Activated CD4-positive, alpha-beta memory T cell treated with anti-CD3 and anti-CD28 coated beads, Interleukin-2, amount 10 ng/mL, durations not matched to agents 7 days and 5 days (primary cell): ENCODE measurements at places on chromosomes 16 and 17. TPM values are rescaled to one million over a fixed set of nuclear protein-coding genes. Genes with fewer than 3 reads are reported as not detected.

DNA sequence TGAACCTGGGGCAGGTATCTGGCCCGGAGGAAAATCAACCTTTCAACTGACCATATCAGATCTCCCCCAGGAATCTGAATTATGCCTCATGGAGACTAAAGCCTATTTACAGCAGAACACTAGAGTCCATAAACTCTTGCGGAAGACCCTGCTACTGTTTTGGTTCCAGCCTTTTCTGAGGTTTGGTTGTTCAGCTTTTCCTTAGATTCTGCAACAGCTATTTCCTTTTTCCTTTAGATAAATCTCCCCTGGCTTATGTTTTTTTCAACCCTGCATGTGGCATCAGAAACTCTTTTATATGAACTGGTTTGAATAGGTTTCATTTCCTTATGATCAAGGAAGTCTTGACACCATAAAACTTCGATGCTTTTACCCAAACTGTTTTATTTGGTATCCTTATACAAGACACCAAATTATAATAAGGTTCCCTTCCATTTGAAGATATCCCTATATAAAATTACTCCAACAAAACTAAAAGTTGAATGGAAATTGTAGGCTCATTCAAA, 13.1 kb downstream of the SPOP start:
- H3K4me3 ChIP-seq, result no peak overlapping the region
- H3K4me1 ChIP-seq, result peaks cover 18% of the 10 kb centered on the region
- H3K27ac ChIP-seq, result no peak overlapping the region
- no peak for DNase-seq
- no peaks in the 10 kb centered on the region for H3K27me3 ChIP-seq
- peaks cover 29% of the 10 kb centered on the region for H3K36me3 ChIP-seq

The OTOP2 gene
- not detected for total RNA-seq

The CA7 gene
- not detected for total RNA-seq

GRCh38 chr16:57732037-57732436, 3.5 kb upstream of the KATNB1 start:
- H3K27ac ChIP-seq, result no peak overlapping the region
- DNase-seq, result no peak
- peaks cover 19% of the 10 kb centered on the region for H3K36me3 ChIP-seq

GRCh38 chr17:39852239-39852638, 11.9 kb downstream of the IKZF3 start:
- DNase-seq, result no peak
- H3K36me3 ChIP-seq, result peaks cover 14% of the 10 kb centered on the region
- H3K27ac ChIP-seq, result no peak overlapping the region
- peak overlapping the region; percentile 2 for H3K4me3 ChIP-seq

DNA sequence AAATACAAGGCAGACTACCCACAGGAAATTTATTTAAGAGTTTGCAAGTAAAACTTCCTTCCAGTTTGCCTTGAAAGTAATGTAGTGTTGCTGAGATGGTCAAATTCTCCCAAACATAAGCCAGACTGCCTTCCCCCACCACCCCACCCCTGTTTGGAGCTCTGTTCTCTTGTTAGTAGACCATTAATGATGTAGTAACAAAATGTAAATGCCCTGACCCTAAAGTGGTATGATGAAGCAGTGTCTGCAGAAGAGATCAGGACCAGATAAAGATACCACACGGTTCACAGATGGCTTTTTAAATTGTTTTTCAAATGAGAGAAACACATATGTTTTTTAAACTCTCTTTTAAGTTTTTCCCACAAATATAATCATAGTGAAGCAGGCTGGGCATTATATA, 136.4 kb upstream of the TMEM97 start:
- H3K27me3 ChIP-seq, result no peaks in the 10 kb centered on the region
- H3K36me3 ChIP-seq, result peaks cover 13% of the 10 kb centered on the region
- no peak overlapping the region for H3K4me3 ChIP-seq

DNA sequence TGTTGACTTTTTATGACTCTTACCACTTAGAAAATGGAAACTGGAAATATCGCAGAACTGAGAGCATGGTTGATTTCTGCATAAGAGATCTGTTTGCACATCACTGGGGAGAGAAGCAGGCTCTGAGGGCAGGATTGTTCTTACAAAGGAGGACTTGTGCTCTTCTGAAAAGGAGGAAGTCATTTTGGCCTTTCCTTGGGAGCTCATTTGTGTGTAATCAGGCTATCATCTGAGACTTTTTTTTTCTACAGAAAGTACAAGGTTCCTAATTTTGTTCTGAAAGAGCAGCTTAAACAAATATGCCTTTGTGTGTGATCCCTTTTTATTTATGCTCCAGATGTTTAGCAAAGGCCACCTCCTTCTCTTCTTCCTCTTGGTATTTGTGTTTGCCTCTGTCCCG, 145.7 kb upstream of the CACNG5 start:
- peaks cover 57% of the 10 kb centered on the region for H3K36me3 ChIP-seq
- peaks cover 33% of the 10 kb centered on the region for H3K4me1 ChIP-seq
- no peak overlapping the region for H3K27ac ChIP-seq
- H3K4me3 ChIP-seq, result no peak overlapping the region
- no peaks in the 10 kb centered on the region for H3K27me3 ChIP-seq

The BIRC5 gene
- total RNA-seq, result 86.1 TPM

The DLX4 gene
- 0.28 TPM for total RNA-seq

DNA sequence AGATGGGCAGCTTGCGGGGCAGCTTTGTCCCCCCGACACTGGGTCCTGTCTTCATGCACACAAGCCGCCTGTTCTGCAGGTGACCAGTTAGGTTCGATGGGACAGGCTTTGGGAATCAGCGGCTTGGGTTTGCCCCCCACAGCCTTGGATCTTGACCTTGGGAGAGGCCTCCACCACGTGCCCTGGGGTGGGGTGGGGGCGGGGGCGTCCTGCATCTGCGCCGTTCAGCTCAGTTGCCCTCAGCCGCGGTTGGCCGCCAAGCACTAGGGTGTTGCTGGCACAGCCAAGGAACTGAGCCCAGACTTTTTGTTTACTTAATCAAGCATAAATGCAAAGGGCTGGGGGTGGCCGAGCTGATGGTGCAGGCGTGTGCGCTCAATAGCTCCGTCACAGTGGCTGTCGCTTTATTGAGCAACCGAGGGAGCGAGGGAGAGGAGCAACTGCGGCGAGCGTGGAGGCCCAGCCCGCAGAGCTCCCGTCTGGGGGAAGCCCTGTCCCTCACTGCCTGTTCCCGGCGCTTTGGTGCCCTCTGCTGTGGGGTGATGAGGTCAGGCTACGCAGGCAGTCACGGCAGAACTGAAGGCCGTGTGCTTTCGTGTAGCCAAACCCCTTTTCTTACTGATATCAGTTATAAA, 33.9 kb downstream of the JPH3 start:
- H3K4me1 ChIP-seq, result peaks cover 12% of the 10 kb centered on the region
- no peak overlapping the region for H3K27ac ChIP-seq
- H3K27me3 ChIP-seq, result peaks cover 15% of the 10 kb centered on the region
- H3K36me3 ChIP-seq, result no peaks in the 10 kb centered on the region
- peak overlapping the region; percentile 43 for H3K4me3 ChIP-seq

DNA sequence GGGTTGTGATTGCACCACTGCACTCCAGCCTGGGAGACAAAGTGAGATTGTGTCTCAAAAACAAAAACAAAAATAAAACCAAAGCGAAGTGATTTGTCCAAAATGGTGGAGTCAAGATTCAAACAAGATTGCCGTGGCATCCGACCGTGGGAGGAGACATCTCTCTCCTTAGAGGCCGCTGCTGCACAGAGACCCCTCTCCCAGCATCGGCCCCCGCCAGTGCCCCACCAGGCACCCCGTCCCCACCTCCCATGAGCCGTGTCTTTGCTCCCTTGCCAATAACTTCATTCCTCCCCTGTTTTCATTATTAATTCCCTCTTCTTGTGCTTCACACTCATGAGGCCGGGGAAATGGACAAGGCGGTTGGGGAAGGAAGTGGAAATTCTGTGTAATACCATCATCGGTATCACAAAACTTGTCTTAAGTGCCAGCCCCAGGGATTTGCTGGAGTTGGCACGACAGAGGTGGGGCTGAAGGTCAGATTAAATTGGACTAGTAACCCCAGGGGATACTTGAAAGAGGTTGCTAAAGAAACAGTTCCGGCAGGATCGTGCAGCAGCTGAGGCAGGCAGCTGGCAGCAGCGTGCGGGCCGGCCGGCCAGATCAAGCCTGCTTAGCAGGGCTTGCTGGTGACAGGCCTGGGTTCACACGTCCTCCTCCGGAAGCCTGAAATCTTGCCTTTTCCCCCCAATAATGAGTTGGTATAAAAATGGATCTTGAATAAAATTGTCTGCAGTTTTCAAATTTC, 66.8 kb downstream of the RTN4RL1 start:
- no peak overlapping the region for H3K27ac ChIP-seq
- no peaks in the 10 kb centered on the region for H3K4me1 ChIP-seq
- no peak for DNase-seq

GRCh38 chr17:7842380-7843256, 8.6 kb downstream of the KDM6B start:
- DNase-seq, result peak; percentile 85
- peaks cover 47% of the 10 kb centered on the region for H3K4me1 ChIP-seq
- H3K36me3 ChIP-seq, result peaks cover 15% of the 10 kb centered on the region

- H3K27ac ChIP-seq, result no peak overlapping the region
- H3K27me3 ChIP-seq, result no peaks in the 10 kb centered on the region
- DNase-seq, result no peak
- H3K4me1 ChIP-seq, result no peaks in the 10 kb centered on the region
- H3K4me3 ChIP-seq, result no peak overlapping the region
These were observed 117.2 kb upstream of the SALL1 start for GRCh38 chr16:51268237-51268636.

The ZCCHC14 gene
- total RNA-seq, result 5.0 TPM

DNA sequence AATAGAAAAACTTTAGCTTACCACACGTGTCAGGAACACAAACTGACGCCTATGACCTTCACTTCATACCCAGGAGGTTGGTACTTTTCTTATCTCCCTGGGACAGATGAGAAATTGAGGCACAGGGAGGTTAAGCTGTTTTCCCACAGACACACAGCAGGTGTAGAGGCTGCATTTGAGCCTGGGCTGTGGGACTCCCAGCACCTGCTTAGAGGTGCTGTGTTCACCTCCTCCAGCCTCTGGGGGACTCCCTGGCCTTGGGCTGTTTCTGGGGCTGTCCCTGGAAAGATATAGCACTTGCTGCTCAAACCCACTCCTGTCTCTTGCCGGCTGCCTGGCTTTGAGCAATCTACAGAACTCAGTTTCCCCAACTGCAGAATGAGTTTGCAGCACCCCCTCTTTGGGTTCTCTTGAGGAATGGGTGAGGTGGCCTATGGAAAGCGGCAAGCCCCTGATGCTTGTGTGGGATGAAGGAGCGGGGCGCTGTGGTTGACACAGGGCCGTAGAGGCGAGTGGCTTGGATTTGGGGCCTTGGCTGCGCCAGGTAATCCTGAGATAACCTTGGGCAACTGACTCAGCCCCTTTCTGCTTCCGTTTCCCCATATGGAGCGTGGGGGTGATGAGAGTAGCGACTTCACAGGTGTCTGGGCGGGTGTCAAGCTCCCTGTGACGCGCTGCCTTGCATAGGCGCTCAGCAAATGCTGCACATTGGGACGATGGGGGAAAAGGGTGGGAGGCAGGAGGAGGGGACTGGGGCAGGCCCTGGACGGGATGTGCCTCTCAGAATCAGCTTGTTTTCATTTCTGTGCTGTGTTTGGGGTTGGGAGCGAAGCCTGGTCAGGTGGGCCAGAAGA, 104.5 kb upstream of the CIBAR2 start:
- H3K4me3 ChIP-seq, result no peak overlapping the region
- H3K4me1 ChIP-seq, result no peaks in the 10 kb centered on the region
- no peaks in the 10 kb centered on the region for H3K36me3 ChIP-seq
- DNase-seq, result no peak

DNA sequence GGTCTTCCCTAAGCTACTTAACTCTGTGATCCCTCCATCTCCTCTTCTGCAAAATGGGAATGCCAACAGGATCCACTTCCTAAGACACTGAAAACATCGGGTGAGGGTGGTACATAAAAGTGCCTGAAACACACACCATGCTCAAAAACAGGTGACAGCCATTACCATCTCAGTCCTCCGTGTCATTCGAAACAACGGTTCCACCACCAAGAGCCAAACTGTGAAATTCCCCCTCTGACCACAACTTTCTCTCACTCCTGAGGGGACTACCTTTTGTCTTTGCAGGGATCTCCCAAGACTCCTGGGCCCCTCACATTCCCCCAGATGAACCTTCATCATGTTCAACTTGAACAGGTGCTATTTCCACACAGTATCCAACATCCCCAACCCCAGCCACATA, 37.0 kb downstream of the NUBP1 start:
- no peak overlapping the region for H3K4me3 ChIP-seq
- H3K36me3 ChIP-seq, result no peaks in the 10 kb centered on the region
- H3K27ac ChIP-seq, result no peak overlapping the region
- peaks cover 3% of the 10 kb centered on the region for H3K4me1 ChIP-seq
- no peak for DNase-seq
